SK-MEL-5 (cell line): ENCODE measurements at places on chromosomes 3 and 15.

DNA sequence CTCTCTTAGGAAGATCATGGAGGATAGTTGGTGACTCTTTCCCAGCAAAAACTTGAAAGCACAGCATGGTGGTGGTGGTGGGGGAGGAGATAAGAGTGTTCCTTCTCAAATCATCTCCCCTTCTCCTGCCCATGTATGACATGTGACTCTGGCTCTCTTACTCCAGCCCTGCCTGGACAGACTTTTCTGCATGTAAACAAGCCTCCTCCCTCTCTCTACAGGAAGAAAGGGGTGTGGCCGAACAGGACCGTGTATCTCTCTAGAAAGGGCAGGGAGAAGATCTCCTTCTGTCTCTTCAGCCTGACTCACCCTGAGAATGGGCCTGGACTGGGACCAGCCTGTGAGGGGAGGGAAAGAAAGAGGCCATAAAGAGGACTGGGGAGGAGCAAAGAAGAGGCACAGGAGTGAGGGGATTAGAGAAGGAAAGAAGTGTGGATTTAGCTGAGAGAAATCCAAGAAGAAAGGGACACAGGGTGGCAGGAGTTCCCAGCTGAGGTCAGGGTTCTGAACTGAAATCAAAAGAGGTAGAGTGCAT is 1.5 kb downstream of the CELF6 start:
- no peak for DNase-seq

- DNase-seq: no peak
These were observed 42.1 kb upstream of the RARB start for GRCh38 chr3:25385807-25386460.

GRCh38 chr15:35118960-35119359 is 33.9 kb upstream of the NANOGP8 start:
- no peak for DNase-seq

DNA sequence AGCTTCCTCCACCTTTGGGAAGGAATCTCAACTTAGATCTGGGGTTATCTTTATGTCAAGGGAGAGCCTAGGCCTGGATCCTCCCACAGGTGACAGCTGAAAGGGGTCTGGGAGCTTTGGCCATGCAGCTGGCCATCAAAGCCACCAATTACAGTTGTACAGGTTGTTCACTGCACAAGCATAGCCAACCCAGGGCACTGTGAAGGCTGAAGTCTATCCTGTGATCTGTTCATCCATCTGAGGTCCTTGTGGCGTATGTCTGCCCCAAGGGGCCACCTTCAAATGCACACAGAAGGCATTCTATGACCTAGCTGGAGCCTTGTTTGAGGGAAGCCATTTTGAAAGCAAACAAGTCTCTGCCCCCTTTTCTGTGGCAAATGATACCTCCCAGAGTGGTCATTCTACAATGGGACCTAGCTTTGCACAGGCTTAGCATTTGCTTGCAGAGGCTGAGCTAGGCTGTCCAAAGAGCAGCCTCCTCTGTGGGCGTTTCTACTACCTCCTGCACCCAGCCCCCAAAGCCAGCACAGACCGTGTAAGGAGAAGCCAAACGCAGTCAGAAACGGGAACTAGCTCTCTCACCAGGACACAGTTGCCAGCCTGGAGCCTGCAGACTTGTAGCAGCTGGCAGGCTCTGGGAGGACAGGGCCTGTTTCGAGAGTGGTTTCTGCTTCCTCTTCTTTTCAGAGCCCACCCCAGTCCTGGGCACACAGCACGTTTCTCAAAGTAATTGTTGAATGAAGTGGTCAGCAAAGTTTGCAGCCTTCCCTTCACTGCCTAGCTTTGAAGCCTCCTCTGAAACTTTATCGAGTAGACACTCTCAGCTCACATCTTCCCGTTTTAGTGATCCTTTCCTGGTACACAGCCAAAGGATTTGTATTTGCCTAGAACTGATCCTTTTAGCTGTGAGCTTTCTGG is 157.3 kb upstream of the SMAD3 start:
- DNase-seq: no peak

GRCh38 chr3:69320871-69321271 is 65.0 kb downstream of the FRMD4B start:
- no peak for DNase-seq

- no peak for DNase-seq
These were observed 68.2 kb upstream of the VGLL4 start for GRCh38 chr3:11711876-11712275.
